Activated CD8-positive, alpha-beta memory T cell treated with anti-CD3 and anti-CD28 coated beads, Interleukin-2, amount 10 ng/mL, durations not matched to agents 7 days and 5 days (primary cell): ENCODE measurements at places on chromosomes 4 and X.

DNA sequence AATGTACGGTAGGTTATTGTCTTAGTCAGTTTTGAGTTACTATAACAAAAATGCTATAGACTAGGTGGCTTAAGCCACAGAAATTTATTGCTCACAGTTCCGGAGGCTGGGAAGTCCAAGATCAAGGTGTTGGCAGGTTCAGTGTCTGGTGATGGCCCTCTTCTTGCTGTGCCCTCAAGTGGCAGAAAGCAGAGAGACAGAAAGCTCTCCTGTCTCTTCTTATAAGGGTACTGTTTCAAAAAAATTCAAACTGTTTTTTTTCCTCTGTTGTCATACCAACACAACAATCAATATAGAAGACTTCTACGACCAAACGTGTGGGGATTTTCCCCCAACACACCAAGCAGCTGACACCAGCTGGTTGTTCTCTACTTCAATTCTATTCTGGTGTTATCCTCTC is 53.4 kb downstream of the ADGRG4 start:
- H3K4me3 ChIP-seq: no peak overlapping the region
- no peak overlapping the region for H3K27ac ChIP-seq
- no peak for DNase-seq
- H3K27me3 ChIP-seq: peaks cover 2% of the 10 kb centered on the region
- no peaks in the 10 kb centered on the region for H3K36me3 ChIP-seq

GRCh38 chr4:2834001-2834921 is 9.4 kb upstream of the ADD1 start:
- peak; percentile 48 for DNase-seq
- H3K4me3 ChIP-seq: no peak overlapping the region
- H3K27ac ChIP-seq: peak overlapping the region; percentile 95
- H3K27me3 ChIP-seq: no peaks in the 10 kb centered on the region
- H3K4me1 ChIP-seq: peaks cover 59% of the 10 kb centered on the region
- H3K36me3 ChIP-seq: peaks cover 22% of the 10 kb centered on the region

GRCh38 chrX:64205441-64205734 is at the start of gene AMER1:
AMER1 (minus strand) TSS chrX:64205708; CDS start chrX:64193286, 12,422 bp downstream.
- H3K36me3 ChIP-seq: no peaks in the 10 kb centered on the region
- H3K27ac ChIP-seq: peak within 1 kb of the TSS; percentile 89
- H3K27me3 ChIP-seq: no peaks in the 10 kb centered on the region
- no peak for DNase-seq
- peak within 1 kb of the TSS; percentile 80 for H3K4me3 ChIP-seq

DNA sequence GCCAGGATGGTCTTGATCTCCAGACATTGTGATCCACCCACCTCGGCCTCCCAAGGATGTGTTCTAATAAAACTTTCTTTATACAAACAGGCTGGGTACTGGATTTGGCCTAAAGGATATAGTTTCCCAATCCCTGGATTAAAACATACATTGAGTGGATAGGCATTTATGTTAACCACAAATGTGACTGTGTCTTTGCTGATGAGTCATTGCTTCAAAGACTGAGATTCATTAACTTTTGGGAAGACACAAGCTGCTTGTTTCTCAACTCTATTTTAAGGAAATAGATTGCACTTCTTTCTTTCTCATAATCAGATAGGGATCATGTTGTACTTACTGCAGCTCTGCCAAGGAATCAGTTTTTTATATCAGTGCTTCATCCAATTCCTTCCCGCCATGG is 131.3 kb upstream of the AGA start:
- peaks cover 6% of the 10 kb centered on the region for H3K27me3 ChIP-seq
- H3K36me3 ChIP-seq: no peaks in the 10 kb centered on the region
- no peak overlapping the region for H3K4me3 ChIP-seq
- no peak for DNase-seq

GRCh38 chr4:1187182-1187581 is 14.8 kb upstream of the SPON2 start:
- H3K4me1 ChIP-seq: peaks cover 42% of the 10 kb centered on the region
- peak overlapping the region; percentile 27 for H3K4me3 ChIP-seq
- no peaks in the 10 kb centered on the region for H3K27me3 ChIP-seq
- H3K36me3 ChIP-seq: peaks cover 15% of the 10 kb centered on the region
